ENCODE measurements at places on chromosomes 6 and 20.

DNA sequence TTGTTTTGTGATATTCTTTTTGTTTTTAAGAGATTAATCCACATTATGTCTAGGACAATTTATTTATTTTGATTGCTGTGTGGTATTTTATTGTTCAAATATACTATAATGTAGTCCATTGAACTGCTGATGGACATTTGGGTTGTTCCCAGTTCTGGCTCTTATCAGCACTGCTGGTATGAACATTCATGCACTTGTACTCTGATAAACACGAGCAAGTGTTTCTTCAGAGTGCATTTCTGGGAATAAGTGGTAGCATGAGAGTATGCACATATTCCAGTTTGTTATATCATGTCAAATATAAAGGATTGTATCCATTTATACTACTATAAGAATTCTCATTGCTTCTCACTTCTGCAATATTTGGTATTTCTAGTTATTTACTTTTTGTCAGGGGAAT lies 7.1 kb downstream of the CALHM6 start:
- no peak for DNase-seq

DNA sequence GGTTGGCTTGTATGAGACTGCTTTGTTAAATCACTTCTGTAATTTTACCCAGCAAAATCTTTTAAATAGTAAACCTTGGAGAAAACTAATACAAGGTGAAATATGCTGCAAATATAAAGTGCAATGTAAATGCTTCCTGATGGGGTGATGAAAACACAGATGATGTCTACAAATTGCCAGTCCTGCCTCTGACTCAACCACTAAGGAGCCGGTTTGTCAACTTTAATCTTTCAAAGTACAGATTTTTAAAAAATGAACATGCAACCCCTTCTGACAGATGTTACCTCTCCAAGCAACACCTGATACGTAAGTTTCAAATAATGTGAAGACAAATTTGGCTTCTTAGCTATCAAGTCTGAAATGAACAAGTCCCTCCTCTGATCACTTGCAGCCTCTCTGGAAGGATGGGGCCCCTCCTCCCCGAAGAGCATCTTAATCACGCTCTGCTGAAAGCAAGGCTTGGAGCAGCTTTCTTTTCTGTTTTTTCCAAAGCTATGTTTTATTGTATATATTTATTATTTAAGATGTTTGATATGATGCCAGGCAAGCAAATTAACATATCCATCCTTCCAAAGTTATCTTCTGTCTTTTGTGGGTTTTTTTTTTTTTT lies 196.0 kb downstream of the MYLK4 start:
- DNase-seq, result no peak

DNA sequence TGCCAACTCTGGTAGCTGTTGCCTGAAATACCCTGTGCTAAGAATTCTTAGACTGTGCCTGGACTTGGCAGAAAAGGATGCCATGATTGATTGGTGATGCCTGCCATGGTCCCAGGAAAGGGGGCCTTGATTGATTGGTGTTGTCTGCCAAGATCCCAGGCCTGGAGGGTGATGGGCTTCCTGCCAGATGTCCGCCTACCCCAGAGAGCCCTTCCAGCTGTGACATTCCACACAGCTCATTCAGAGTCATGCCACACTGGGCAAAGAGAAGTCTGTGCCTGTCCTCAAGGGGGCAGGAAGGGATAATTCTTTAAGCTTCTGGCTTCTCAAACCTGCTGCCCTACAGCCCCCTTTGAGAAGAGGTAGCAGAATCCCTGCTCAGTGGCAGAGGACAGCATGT lies 24.6 kb downstream of the RIMS4 start:
- DNase-seq, result no peak

DNA sequence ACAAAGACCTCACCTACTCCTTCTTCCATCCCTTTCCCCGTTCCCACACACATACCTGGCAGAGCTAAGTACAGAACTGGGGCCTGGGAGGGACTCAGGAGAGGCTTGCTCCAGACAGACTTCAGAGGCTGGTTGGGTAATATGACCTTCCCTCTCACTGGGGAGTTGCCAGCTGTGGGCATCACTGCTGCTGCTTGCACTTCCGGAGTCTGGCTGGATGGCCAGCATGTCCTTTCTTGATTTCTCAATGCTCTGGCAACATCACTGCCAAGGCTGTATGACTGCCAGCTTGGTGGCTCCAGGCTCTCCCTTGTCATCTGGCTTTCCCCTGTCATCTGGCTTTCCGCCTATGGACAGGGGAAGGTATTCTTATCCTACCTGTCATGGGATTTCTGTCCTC lies 47.8 kb downstream of the CDH22 start:
- DNase-seq, result no peak

DNA sequence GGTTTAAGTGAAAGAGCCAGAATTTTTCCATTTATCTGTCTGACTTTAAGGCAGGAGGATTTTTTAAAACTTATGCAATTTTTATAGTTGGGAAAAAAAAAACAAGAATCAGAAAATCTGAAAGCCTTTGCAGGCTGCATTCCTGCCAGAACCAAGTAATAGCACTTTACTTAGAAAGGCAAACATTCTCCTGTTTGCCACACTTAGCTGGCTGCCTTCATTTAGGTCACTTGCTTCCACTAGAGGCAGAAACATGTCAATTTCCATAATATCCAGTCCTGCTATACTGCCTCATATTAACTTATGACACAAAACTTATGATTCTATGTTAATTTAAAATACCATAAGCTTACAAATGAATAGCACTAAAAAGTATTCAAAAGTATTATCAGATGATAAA lies 425.8 kb downstream of the FRK start:
- no peak for DNase-seq

DNA sequence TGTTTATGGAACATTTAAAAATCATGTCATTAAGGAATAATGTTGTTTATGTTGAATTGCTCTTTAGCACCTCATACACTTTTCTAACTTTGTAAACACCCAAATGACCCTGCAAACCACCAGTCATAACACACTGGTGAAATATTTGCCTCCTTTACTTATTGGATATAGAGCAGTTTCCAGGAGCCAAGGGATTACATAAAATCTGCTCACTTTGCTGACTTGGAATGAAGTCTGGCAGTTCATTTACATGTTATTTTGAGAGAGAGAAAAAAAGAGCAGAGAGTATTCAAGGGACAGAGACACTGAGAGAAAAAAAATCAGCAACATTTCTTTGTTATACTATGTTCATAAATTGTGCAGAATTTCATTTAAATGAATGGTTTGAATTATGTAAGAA lies 46.6 kb upstream of the DEFB112 start:
- no peak for DNase-seq

DNA sequence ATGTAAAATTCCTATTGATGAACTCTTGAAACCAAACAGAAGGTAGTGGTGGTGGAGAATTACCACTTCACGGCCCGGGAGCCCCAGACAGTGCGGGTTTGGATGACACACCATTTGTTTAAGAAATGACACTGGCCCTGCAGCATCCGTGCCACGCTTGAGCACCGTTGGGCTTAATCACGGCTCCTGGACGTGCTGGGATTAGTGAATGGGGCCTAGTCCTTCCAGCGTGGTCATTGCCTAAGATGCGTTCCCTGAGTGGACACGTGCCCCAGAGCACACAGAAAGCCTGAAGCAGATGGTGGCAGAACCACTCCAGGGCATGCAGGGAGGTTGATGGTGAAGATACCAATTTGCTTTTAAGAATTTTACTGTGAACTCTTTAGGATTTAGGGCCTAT lies 14.5 kb downstream of the STX16 start:
- DNase-seq, result no peak

- DNase-seq, result no peak
These were observed 176.3 kb upstream of the CDYL start for GRCh38 chr6:4599924-4600323.

DNA sequence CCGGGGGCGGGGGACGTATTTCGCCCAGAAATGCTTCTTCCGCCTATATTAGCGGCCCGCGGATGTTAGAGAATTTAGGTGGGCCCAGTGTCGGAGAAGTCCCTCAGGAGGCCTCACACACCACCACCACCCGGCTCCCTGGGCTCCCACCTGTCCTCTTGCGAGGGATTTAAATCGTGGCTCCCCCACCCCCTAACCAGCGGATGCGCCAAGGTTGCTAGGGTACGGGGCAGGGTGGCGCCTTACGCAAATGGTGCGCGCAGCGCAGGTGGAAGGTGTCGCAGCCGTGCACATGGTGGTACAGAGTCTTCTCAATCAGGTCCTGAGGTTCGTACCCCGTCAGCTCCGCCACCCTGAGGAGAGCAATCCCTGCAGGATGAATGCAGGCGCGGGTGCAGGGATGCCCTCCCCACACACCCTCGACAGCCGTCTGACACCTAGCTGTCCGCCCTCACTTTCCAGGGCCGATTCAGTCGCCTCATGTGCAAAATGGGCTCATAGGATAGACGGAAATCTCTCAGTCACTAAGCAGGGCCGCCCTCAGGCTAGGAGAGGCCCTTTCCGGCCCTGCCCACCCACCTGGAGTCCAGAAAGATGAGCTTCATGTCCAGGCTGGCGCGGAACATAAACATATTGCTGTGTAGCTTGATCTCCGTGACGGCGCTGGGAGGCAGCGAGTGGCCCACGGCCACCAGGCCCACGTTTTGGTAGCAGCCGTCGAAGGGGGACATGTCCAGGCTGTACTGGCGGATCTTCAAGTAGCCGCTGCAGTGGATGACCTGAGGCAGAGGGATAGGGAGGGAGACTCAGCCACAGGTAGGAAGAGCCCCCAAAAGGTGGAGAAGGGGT lies 16.6 kb downstream of the SIM1 start:
- DNase-seq, result no peak

DNA sequence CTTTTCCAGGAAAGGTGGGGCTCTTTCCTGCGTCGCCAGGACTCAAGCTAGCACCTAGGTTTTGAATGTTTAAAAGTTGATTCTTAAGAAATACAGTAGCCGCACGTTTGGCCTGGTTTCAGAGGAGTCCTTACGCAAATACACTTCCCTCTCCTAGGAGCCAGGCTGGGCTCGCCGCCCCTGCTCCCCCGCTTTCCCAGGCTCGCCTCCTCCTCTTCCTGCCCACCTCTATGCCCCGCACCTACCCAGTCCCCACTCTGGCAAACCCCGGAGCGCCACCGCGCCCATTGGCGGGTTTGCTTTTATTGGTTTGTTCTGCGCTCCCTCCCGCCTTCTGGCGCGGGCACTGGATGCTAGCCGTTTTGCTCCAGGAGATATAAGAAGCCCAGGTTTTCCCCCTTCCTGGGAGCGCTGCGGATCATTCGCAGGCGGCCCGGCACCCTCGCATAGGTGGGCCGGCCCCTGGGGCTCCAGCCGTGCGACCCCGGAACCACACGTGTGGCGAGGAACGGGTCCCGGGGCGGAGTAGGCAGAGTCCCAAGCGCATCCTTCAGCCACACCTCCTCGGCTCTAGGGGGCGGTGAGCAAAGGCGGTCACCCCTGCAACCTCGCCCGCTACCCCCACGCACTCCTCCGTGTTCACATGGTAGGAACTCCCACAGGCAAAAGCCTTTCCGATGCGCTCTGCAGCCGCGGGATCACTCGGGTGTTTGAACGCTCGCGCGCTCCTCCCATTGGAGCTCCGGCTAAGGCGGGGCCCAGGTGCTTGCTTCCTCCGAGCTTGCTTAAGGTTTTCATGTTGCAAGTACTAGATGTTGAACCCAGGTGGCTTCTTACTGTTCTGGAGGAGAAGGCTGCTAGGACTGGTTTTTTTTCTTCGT lies 119.0 kb downstream of the RTN4IP1 start:
- DNase-seq, result peak; percentile 84

GRCh38 chr6:119310486-119311036 lies 39.0 kb downstream of the MAN1A1 start:
- no peak for DNase-seq

- DNase-seq, result no peak
These were observed 41.2 kb downstream of the IGF2R start for GRCh38 chr6:160010067-160010466.

- peak; percentile 94 for DNase-seq
These were observed 80.4 kb upstream of the MYL9 start for GRCh38 chr20:36460648-36461599.

DNA sequence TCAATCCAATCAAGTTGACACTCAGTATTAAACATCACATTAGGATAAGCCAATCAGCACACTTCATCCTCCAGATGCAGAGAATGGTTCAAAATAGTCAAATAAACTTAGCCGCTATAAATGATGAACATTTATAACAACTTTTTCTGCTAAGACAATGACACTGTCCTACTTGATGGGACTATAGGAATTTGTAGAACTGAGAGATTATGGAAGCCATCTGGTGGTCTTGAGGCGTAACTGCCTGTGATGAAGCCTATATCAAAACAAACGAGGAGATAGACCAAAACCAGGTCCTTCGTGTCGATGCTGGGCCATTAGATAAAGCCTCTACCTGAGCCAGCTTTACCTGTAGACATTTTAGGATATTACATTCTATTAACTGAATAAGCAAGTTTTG lies 631.1 kb downstream of the COL12A1 start:
- no peak for DNase-seq

- DNase-seq, result no peak
These were observed 206.8 kb downstream of the SIM1 start for GRCh38 chr6:100257793-100258395.

GRCh38 chr6:140537834-140538705 lies 1163.6 kb upstream of the CITED2 start:
- DNase-seq, result no peak

GRCh38 chr6:125670568-125670967 lies 78.9 kb upstream of the HEY2 start:
- DNase-seq, result no peak

DNA sequence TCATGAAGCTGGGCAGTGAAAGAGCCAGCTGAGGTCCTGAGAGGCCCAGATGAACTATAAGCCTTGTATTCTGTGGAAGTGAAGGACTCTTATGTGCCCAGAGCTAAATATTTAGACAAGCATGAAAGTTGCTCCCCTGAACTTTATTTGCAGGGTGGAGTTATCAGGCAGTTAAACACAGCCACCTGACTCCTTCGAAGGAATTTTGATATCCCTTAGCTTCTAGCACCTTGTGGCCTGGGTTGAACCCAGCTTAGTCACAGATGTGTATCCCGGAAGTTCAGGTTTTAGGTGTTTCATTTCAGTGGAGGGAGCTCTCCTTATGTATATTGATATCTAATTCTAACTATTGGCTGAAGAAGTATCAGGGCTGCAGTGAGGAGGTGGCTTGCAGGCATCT lies 20.4 kb downstream of the NR2E1 start:
- no peak for DNase-seq

DNA sequence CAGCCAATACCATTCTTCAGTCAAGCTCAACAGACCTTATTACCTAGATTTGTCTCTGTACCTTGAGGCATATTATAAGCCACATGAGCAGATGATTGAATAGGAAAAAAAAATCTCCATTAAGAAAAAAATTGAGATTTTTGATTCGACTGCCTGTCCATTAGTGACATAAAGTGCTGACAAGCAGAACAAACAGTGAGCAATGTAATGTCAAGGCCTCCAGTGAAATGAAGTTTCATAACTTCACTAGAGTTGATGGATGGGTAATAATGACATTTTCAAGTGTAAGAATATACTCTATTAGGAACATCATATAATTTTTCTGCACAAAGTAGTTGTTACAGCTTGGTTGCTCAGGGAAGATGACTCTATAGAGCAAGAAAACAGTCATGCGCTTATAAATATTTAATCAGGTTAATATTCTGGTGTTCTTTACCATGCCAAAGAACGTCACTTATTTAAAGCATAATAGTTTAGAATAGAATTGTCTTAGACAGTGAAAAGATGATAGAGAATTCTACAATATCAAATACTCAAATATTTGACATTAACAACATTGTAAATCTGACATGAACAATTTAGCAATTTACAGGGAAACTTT lies 783.7 kb downstream of the EPHA7 start:
- DNase-seq, result no peak

All from GM06990 (cell line).